Cortex of kidney (tissue), 1 donor: ENCODE measurements at places on chromosomes 7 and 10.

GRCh38 chr7:11750191-11750590, 81.8 kb downstream of the THSD7A start:
- no peak for DNase-seq

GRCh38 chr10:46328853-46329689, 42.3 kb downstream of the ANTXRL start:
- DNase-seq, result no peak

DNA sequence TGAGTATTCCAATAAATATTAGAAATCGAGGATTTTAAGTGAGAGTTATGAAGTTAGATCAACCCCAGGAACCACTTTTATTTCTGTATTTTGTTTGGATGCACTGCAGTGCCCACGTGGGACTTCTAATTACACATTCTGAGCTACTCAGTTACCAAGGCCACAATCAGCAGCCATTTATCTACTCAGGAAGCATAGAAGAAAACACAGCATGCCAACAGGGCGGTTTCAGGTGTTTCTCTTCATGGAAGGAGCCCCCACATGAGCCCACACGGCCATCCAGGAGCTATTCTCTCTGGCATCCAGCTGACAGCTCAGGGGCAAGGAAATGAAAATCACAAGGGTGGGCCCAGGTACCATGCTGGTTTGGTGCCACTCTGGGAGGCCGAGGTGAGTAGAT, 266.5 kb upstream of the MKLN1 start:
- no peak for DNase-seq

DNA sequence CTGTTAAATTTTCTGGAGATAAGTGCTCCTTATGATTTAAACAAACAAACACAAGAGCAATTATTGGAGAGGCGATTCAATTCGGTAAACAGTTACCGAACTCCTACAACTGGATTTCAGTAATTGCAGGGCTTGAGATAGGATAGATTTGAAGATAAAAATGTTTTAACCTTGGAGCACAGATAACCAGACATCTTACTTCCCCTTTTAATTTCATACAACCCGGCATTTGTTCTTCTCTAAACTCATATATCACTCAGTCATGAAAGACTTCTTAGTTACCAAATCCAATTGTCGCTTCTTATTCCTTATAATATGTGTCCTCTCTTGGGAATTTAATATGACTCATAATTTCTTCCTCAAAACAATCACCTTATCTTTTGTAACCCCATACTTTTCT, 235.9 kb upstream of the CSTF2T start:
- no peak for DNase-seq

GRCh38 chr7:36999626-37000485, 275.6 kb upstream of the AOAH start:
- DNase-seq, result no peak

GRCh38 chr7:40887099-40887498, 752.3 kb downstream of the SUGCT start:
- DNase-seq, result no peak
